ENCODE measurements at places on chromosomes 2 and 18.

DNA sequence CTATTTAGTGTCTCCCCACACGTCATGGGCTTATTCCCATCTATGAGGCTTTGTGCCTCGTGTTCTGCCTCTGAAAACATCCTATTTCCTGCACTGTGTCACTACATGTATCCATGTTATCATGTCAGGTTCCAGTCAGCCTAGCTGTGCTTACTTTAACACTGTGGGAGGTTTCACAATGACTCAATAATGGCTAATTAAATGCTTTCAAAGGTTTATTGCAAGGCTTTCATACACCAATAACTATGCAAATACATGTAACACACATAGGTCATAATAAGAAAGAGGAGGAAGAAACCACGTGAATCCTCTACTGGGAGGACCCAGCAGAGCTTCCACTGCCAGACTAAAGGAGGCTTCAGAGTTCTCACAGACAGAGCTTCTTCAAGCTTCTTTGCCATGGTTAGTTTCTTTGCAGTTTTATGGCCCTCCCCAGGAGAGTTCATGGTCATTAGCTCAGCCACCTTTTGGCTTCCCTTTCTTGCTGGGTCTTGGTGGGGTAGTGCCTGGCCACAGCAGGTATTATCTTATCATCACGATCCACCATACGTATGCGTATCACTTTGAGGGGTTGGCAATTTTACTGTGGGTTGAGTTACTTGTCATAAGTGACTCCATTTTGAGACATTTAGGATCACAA lies 5.1 kb upstream of the COLEC12 start:
- DNase-seq = no peak

DNA sequence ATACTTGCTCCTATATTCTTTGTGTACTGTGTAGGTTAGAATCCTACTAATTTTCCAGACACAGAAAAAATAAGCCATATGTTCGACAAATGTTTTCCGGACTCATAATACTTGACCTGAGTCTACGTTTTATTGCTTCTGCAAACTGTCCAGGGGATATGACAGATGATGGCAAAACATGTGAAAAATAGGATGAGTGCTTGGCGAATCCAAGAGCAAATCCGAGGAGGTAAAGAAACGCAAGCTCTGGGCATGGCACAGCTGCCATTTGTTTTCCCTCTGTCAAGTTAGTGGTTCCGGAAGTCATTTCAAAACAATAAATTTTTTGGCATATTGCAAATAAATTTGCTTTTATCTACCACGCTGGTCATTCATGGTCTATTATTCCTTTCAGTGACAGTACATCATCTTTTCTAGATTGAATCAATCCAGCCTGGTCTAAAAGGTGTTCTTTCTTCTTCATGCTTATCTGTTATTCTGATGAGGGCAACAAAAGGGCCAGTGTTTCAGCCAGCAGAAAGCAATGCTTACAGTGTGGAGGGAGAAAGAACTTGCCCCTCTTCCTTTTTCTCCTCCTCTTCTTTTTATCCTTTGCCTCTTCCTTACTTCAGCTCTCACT lies 476.1 kb upstream of the SOX11 start:
- DNase-seq = no peak

DNA sequence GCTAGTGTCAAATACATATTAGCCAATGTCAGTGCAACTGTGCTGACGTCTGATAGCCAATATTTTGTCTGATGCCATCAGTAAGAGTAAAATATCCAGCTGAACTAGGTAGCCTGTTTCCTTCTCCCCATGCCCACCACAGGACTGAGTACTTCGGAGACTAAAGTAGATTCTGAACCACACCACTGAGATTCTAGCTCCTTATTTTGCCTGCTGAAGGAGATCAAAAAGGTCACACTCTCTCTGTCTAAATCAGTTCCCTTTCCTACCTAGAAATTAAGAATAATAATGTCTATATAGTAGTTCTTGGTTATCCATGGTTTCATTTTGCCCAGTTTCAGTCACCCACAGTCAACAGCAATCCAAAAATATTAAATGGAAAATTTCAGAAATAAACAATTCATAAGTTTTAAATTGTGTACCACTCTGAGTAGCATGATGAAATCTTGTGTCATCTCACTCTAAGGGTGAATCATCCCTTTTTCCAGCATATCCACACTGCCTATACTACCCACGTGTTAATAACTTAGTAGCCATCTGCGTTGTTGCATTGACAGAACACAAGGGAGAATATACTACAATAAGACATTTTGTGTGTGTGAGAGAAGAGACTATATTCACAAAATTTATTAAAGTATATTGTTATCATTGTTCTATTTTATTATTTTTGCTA lies 1043.3 kb upstream of the PIK3C3 start:
- no peak for DNase-seq

DNA sequence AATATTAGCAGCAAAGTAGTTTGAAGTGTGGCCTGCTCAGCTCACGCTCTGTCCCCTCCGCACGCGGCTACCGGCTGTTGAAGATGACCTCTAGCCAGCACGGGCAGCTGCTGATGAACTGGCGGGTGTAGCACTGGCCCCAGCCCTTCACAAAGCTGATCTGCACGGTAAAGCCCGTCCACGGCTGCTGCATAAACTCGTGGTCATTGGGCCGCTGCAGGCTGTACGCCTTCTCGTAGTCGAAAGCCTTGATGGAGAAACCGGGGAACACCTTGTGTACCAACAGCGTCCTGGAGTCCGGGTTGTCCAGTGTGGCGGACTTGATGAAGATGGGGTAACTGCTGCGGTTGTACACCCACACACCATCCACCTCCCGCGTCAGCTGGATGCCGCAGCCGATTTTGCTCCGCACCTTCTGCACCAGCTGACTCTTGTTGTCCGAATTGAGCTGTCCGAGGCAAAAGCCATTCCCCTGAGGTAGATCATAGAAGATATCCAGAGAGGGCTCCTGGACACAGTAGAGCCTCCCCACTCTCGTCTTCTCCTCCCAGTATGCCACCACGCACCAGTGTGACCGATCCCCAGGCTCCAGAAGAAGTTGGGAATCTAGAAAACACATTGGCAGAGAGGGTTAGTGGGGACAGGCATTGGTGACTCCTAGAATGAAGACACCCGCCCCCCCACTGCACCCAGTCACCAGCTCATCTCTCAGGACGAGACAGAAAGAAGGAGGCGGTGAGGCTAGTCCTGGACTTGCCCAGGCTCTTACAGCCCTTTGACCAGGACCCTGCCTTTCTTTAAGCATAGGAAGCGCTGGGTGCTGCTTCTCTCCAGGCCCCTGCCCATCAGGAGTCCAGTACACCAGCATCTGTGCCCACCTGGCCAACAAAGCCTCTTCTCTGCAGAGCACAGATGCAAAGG lies 29.2 kb downstream of the SMAD7 start:
- DNase-seq = no peak

DNA sequence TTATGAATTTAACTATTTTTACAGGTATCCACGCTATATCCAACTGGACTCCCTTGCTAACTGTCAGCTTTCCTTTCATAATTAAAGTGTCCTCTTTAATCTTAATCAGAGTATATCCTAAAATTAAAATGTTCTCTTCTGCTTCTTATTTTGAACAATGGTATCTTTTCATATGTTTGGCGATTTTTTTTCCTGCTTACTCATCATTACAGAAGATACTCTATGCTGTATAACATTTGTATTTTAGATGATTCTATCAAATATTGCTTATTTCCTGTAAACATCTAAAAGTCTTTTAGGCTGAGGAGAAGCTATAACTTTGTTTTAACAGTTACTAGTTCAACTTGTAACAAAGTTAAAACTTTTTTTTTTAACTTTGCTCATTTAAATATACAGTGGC lies 17.4 kb downstream of the SCN2A start:
- no peak for DNase-seq

- DNase-seq = no peak
Observed at GRCh38 chr2:71691747-71692441, 238.5 kb downstream of the DYSF start.
